ENCODE measurements at places on chromosomes 12 and 14.

DNA sequence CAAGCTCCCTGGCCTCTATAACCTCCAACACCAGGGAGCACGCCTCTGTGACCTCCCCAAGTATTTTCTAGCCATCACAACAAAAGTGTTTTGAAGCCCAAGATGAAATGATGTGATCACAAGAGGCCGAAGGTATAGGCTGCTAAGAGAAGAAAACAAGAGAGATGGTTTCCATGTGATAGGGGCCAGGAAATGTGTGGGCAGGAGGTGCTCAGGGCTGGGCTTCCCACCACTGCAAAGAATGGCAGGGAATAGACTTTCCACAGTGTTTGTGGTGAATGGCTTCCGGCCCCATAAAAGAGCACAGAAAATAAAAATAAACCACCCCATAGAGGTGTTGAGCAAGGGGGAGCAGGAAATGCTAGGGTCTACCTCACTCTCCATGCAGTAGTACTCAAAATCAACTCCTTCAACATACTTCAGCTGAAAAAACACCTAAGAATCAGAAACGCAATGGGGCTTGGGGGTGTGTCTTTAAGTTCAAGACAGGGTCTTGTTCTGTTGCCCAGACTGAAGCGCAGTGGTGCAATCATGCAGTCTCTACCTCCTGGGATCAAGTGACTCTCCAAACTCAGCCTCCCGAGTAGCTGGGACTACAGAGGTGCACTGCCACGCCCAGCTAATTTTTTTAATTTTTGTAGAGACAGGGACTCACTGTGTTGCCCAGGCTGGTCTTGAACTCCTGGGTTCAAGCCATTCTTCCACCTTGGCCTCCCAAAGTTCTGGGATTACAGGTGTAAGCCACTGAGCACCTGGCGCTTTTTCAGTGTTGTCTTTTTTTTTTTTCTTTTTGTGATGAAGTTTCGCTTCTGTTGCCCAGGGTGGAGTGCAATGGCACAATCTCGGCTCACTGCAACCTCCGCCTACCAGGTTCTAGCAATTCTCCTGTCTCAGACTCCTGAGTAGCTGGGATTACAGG lies 27.1 kb downstream of the DAD1 start:
- peak; percentile 53 for DNase-seq

DNA sequence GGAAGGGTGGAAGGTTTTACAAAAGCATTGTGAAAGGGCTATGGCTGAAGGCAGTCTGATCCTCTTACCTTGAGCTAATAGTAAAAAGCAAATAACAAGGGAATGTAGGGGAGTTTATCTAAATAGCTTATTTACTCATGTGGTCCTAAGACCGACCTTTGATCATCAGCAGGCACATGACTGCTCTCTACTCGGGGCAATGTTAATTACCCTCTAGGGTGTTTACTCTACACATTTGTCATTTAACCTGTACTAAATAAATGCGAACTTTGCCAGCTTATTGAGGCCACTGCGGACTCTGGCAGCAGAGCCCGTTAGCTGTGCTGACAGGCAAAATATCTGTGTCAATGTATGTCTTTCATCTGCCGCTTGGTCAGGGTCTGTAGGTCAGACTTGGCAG lies 768.3 kb upstream of the ATXN7L3B start:
- no peak for DNase-seq

DNA sequence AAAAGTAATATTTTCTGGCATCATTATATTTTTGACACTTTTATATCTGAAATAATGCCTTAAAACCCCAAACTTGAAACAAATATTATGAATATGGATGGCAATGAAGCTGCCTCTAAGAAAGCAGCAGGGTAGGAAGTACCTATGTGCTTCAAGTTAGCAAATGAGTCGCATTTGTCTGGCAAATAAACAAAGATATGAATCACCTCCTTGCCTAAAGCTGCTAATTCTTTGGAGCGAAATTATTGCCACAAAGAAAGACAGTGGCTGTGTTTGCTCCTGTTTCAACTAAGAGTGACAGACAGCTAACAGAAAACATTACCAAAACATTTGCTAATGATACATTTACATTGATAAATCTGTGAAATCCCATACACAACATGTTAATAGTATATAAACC lies 854.9 kb downstream of the RPS29 start:
- no peak for DNase-seq

DNA sequence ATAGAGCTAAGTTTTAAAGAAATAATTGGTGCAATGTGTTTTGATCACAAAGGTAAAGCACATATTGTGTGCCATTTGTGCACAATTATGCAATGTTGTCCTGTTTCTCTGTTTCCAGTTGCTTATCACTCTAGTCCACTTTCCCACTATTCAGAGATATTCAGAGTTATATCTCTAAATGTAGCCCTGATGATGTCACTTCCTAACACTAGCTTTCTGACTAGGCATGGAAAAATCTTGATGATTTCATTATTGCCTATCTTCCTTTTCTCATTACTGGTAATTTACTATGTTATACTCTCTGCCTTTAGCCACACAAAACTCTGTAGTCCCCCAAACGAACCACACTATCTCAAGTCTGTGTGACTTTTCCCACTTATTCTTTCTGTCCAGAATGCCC lies 221.2 kb downstream of the TRHDE start:
- no peak for DNase-seq

DNA sequence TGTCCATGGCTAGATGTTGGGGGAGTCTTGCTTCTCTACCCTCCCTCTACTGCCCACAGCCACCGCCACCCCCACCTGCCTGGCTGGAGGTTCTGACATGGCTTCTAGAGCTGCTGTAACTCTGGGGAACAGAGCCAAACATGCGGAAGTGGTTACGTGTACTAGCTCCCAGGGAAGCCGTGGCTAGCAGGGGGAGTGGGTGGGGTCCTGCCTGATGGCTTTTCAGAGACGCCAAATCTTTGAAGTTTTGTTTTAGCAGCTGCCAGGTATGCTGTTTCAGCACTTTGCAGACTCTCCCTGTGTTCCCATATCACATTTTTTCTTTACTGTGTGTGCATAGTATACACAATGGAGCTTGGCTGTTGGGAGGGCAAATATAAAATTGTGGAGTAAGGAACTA lies 150.3 kb downstream of the TGFB3 start:
- peak; percentile 9 for DNase-seq

- no peak for DNase-seq
These were observed 106.9 kb upstream of the LRIG3 start for GRCh38 chr12:59027199-59027598.

GRCh38 chr14:82854131-82854530 lies 1320.5 kb upstream of the SEL1L start:
- no peak for DNase-seq

DNA sequence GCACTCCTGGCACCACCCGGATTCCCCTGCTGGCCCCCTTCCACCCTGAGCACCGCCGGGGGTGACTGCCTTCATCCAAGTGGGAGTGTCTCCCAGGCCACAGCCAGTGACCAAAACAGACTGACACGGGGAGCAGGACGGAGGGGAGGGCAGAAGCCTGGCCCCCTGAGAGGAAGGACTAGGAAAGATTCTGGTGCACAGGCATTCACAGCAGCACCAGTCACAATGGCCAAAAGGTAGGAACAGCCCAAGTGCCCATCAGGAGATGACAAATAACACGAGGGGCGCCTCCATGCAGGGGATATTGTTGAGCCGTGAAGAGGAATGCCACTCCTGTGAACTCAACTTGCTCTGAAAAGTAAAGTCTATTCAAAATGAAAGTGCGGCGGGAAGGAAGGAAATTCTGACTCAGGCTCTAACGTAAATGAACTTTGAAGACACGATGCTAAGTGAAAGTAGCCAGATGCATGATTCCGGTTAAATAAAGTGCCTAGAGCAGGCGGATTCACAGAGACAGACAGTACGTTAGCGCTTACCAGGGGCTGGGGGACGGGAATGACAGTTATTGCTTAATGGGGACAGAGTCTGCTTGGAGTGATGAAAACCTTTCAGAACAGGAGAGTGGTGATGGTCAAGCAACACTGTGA lies 146.1 kb upstream of the NCOR2 start:
- DNase-seq, result peak; percentile 23

DNA sequence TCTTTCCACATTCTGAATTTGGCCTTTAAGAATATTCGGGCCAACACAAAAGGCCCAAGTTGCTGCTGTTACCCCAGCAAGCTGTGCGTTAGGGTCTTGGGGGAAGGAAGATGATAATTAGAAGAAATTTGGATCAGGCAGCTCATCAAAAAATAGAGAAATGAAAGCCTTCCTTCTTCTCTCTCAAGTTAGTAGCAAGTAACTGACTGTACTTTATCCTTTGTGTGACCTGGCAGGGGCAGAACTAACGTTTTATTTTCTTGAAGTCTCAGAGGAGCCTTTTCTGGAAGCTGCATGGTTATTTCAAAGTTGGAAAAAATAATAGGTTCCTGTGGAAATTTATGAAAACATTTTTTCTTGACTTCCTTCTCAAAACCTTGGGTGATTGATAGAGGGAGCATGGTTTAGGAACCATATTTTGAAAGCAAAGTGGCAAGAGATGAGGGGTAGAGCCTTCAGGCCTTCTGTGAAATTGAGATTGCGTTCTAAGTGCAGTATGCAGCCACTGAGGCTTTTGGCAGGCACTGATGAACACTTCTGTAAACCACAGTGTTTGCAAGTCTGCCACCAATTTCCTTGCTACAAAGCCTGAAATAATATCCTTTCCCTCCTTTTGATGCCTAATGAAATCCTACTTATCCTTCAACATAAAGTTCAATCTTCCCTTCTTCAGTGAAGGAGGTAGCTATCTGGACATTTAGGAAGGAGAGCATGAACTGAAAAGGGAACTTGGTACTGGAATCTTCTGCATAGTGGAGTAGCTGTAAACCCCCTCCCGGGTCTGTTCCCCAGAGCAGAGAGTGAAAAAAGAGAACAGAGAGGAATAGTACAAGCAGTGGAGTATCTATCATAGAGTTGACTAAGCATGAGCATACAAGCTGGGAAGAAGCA lies 123.2 kb downstream of the FGD4 start:
- no peak for DNase-seq

DNA sequence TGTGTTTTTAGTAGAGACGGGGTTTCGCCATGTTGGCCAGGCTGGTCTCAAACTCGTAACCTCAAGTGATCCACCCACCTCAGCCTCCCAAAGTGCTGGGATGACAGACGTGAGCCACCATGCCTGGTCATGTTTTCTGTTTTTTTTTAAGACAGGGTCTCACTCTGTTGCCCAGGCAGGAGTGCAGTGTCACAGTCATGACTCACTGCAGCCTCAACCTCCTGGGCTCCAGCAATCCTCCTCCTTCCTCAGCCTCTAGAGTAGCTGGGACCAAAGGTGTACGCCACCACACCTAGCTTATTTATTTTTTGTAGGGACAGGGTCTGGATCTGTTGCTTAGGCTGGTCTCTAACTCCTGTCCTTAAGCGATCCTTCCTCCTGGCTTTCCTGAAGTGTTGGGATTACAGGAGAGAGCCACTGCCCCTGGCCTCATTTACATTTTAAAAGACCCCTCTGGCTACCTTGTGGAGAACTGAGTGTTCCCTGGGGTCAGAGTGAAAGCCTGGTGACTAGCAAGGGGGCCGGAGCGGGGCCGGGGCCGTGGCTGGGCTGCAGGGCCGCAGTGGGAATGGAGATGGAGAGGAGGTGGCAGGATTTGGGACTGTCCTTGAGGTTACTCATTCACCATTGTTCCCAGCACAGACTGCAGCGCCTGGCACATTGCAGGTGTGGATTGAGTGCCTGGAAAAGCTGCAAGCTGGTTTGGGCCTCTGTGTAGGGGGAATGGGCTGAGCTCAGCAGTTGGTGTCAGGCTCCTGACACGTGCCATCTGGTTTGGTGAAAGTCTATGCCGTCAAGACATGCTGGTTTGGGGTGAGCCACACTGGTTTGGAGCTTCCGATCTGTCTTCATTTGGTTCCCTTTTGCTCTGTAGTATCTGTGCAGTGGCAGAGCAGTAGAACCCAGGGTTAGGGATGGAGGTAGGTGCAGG lies 18.1 kb downstream of the KMT5A start:
- DNase-seq, result no peak

DNA sequence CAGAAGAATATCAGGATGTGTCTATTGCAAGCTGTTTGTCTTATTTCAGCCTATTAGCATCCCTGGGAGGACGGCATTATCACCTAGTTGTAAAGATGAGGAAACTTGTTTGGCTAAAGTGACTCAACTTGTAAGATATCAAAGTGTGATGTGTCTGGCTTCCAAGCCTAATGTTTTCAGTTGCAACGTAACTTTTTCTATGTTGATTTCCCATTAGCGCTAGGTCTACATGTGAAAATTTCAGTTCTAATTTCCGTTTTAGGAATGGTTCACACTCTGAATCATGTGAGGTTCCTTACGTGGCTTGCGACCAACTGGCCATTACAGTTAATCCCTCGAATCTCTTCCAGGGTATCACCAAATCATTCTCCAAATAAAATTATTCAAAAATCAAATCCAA lies 58.0 kb downstream of the LLPH start:
- DNase-seq, result no peak

GRCh38 chr14:58484176-58484575 lies 56.7 kb downstream of the KIAA0586 start:
- DNase-seq, result no peak

GRCh38 chr12:87344699-87345098 lies 684.5 kb downstream of the C12orf50 start:
- DNase-seq, result no peak

DNA sequence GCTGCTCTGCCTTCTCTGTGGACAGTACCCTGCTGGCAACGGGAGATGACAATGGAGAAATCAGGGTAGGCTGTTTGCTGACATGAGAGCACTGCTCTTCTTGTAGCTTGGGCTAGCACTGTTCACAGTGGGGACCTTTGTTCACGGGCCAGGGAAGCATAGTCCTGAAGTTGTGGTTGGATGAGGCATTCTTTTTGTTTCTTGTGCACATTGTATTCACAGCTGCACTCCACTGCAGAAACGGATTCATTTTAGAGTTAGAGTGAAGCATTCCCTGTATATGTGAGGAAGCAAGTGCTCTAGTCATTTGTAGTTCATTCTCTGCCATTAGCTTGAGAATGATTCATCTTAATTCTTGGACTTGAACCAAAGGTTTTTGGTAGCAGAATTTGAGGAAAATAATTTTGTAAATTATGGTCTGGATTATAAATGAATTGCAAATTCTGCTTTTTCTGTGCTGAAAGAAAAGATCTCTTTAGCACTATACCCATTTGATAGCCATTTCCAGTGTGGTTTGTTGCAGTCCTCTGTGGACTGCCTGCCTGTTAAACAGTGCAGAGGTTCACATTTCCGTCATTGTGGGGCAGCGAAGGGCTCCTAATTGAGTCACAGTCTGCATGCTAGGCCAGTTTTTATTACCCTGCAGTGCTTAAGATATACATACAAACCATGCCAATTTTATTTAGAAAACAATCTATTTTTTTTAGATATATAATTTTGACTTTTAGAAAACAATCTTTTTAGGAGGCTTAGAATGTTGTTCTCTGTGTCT lies 80.6 kb downstream of the APAF1 start:
- no peak for DNase-seq

DNA sequence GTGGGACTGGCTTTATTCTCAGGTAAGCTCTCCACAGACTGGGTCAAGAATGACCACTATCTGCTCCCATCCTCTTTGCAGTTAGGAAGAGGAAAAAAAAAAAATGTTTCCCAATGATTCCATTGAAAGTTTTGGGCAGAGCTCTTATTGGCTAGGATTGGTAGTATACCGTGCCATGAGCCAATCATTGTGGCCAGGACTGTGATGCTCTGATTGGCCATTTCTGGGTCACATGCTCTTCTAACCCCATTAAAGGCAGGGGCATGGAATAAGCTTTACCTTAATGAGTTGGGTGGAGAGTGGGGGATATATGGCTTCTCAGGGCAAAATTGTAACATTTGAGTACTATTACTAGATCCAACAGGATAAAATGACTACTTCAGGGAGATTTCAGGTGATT lies 49.4 kb upstream of the WSCD2 start:
- no peak for DNase-seq

- no peak for DNase-seq
These were observed 32.1 kb upstream of the PPP2R5C start for GRCh38 chr14:101729382-101729781.
